ENCODE measurements at places on chromosomes 2 and 18. TPM values are rescaled to one million over a fixed set of nuclear protein-coding genes. Genes with fewer than 3 reads are reported as not detected.
A peak's percentile ranks its signal among the peaks of the same experiment; 100 is the strongest.

TRAK2 gene
- 20.2 TPM for total RNA-seq

RAB6D gene
- total RNA-seq, result 0.13 TPM

GRCh38 chr18:36419188-36419899, 121.8 kb downstream of the FHOD3 start:
- DNase-seq, result no peak
- H3K27me3 ChIP-seq, result no peaks in the 10 kb centered on the region
- H3K4me3 ChIP-seq, result no peak overlapping the region
- peaks cover 17% of the 10 kb centered on the region for H3K4me1 ChIP-seq
- peak overlapping the region; percentile 24 for H3K27ac ChIP-seq

DNA sequence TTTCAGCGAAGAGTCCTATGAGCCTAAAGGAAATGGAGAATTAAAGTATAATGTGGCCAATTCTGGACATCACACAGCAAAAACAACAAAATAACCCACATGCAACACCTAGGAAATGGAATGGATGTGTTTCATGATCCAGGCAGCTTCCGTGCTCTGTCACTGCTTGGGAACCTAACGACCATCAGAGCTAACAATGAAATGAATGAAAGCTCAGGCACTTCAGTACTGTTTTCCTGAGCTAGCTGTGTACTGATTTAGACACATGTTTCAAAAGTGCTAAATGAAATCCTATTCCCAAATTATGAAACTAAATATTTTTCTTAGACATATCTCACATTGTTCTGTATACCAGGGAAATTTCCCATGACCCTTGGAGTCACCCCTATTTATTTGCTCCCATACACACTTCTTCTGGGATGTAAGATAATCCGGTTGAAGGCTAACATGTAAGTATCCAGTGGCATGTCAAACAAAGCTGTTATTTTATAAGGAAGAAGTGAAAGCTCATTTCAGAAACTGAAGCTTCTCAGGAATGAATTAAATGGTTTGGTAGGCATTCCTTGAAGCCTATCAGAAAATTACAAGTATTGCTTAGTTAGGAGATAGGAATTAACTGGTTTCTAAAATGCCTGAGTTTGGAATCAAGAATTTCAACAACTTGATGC, 108.5 kb upstream of the RND3 start:
- no peak for DNase-seq
- H3K4me3 ChIP-seq, result no peak overlapping the region
- H3K27ac ChIP-seq, result no peak overlapping the region
- H3K36me3 ChIP-seq, result no peaks in the 10 kb centered on the region
- no peaks in the 10 kb centered on the region for H3K27me3 ChIP-seq

DNA sequence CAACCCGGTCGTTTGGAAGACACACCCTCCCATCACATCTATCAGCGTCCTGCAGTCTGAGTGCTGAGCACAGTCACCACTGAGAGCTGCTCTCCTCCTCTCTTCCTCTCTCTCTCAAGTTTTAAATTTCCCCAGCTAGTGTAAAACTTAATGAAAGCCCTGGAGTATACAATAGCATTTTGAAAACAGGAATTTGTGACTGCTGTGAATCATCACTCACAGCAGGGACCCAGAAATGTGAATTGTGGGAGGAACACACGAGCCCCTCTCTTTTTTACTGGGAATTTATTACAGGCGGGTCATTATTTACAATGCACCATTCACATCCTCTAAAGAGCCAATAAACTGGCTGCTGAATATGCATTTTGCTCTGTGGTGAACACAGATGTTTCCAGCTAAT, 185.0 kb upstream of the SMIM21 start:
- no peaks in the 10 kb centered on the region for H3K36me3 ChIP-seq
- no peaks in the 10 kb centered on the region for H3K4me1 ChIP-seq
- H3K4me3 ChIP-seq, result no peak overlapping the region
- H3K27me3 ChIP-seq, result no peaks in the 10 kb centered on the region
- no peak for DNase-seq

All from ovary (tissue), 10 donors.